T47D (cell line): ENCODE measurements at places on chromosomes 2 and 18.

GRCh38 chr2:3409627-3410170 is 30.2 kb downstream of the TRAPPC12 start:
- DNase-seq = no peak

DNA sequence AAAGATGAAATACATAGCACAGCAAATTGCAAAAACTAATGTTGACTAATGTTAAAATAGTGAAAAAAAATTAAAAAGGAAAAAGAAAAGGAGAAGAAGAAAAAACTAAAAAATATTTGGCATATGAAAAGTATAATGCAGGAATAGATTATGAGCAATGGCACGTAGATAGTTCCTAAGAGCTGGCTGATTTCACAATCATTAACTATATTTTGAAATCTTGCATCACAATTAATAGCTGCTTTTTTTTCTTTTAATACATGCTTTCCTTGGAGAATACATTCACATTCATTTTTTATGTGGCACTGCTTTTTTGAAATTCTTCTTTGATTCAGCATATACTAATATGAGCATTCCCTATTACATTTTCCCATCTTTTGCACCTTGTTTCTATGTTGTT is 299.8 kb downstream of the DPP10 start:
- no peak for DNase-seq

GRCh38 chr18:434410-434809 is 66.1 kb downstream of the COLEC12 start:
- no peak for DNase-seq

- DNase-seq = no peak
These were observed 13.1 kb downstream of the PKDCC start for GRCh38 chr2:42060718-42061619.

DNA sequence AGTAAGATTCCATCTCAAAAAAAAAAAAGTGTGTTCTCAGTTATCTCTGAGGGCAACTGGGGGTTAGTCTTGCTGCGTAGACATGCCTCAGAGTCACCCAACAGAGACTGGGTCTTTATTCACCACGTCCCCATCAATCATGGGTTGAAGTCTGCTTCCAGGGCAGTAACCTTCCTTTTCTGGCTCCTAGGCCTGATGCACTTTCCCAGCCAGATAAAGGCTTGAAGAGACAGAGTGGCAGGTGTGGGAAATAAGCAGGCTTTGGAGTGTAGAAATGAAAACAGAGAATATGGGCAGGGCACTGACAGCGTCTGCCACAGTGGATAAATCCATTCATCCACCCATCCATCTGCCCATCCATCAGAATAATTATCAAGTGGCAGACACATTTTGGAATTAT is 134.1 kb upstream of the LGALSL start:
- no peak for DNase-seq
